ENCODE measurements at places on chromosomes 3 and 15. TPM values are rescaled to one million over a fixed set of nuclear protein-coding genes. Genes with fewer than 3 reads are reported as not detected.

BCHE gene
- polyA plus RNA-seq, result 8.2 TPM

RPL39L gene
- 19.5 TPM for polyA plus RNA-seq

SLC6A11 gene
- 0.12 TPM for polyA plus RNA-seq

KLHL6 gene
- 1.9 TPM for polyA plus RNA-seq

- DNase-seq, result no peak
Observed at GRCh38 chr3:170162630-170163029, 18.9 kb downstream of the PHC3 start.

DNA sequence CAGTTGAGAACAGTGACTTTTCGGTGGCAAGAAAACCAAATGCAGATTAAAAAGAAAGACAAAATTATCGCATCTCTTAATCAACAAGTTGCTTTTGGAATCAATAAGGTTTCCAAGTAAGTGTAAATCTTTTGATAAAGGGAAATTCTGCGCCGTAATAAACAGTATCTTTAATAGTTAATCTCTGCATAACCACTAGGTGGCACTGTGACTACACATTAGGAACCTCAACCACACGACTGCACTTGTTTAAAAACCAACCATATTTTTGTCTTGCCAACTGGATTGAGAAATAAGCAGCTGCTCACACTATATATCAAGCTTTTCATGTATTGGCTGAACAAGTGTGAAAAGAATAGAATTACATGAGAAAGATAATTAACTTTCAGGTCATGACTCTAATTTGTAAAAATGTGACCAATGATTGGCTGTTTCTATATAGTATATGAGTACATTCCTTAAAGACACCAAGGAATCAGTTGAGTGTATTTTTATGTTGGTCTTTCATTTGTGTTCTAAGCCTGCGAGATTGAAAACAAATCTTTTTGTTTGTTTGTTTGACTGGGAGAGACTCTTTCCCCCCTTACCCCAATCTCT is 72.7 kb downstream of the DZIP3 start:
- DNase-seq, result peak; percentile 44

DNA sequence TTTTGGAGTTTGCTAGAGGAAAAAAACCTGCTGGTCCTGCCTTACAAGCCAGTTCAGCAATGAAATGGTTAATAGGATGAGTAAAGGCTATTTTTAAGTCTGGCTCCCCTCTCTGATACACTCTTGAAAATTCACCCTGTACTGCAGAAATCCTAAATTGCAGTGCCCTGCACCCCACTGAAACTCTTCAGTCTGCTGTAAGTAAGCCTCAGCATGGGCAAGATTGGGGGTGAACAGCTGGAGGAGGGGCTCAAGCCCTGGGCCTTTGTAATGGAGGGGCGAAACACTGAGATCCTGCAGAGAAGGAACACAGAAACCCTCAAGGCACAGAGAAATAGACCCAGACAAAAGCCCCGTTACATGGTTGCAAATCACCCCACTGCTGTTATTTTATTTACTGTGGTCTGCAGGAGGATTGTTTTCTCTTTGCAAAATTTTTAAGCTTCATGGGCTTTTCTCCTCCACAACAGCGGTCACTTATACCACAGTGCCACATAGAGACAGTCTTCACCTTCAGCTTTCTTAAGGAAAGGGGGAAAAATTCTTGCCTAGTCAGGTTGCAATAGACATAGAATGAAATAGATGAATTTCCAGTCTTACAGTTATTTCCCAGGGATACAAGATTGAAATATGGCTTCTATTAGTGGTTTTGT is 45.0 kb downstream of the SOX2 start:
- DNase-seq, result no peak

- no peak for DNase-seq
Observed at GRCh38 chr15:83769411-83769999, 115.6 kb downstream of the ADAMTSL3 start.

DNA sequence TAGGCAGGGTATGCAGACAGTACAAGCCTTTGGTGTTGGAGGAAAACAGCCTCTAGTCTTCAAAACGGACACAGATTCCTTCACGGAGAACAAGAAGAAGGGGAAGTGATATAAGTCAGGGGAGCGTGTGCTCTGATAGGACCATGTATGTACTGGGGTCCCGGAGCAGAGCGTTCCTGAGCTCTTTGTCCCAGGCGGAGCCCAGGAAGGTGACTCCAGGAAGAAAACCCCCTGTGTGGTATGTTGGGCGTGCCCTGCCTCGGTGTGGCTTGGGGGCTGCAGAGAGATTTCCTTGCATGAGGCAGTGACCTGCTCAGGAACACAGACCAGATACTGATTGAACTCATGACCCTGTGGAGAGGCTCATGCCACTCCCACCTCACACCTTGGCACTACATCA is 21.7 kb downstream of the MELTF start:
- no peak for DNase-seq

DNA sequence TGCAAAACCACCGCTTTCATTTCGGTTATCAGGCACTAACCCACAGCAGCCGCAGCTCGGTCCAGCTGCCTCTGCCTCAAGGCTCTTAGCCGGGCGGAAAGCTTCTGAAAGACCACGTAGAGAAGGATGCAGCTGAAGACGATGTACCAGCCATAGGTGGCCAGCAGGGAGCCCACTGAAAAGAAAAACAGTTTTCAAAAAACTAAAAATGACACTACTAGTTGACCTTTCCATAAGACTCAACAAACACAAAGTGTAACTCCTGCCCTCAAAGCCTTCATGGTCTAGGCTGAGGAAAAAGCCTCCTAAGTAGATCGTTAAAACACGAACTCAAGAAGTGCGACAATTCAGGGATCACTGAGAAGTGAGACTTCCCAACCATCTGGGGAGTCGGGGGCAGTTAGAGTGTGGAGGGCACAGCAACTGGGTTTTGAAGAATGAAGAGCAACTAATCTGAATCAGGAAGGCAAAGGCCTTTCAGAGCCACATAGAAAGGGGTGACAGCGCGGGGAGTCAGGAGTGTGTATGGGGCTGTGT is 716 bp downstream of the SELENOS start:
- no peak for DNase-seq

- DNase-seq, result no peak
Observed at GRCh38 chr3:171615281-171615680, 155.1 kb upstream of the TNIK start.

GRCh38 chr15:80207887-80208286 is 44.1 kb downstream of the CTXND1 start:
- DNase-seq, result no peak

DNA sequence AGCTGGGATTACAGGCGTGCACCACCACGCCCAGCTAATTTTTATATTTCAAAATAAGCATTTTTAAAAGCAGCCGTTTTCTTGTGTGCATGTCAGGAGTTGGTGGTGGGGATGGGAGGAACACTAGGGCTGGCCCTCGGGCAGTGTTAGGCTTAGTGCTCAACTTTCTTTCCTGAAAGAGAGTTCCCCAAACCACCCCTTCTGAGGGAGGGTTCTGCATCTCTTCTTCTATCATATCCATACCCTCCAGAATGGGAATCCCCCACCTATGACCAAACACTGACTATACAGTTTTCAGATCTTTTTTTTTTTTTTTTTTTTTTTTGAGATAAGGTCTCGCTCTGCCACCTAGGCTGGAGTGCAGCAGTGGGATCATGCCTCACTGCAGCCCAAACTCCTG is 12.5 kb downstream of the PFKFB4 start:
- DNase-seq, result no peak

DNA sequence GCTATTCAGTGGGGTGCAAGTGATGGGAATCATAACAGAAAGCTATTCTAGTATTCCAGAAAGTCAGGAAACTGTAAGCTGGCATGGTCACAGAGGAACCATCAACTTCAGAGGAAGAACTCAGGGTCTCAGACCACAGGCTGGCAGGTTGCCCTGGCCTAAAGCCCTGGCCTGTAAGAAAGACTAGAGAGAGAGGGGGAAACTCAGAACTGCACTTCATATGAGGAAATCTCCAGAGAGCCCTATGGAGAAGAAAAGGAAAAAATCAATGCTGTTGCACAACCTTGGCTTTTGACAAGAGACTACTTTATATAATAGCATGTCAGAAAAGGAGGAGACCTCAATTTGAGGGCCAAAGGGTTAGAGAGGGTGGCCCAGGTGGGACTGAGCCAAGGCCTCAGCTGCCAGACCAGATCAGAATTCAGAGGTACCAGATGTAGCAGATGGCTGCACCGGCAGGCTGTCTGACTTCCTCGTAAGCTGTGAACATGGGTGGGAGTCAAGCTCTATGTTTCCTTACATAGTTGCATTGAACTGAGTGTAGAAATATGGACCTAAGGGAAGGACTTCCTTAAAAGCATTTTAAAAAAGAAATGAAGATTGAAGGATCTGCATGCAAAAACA is 333.8 kb downstream of the PDCD6IP start:
- no peak for DNase-seq

- no peak for DNase-seq
Observed at GRCh38 chr3:135801018-135801417, 164.5 kb upstream of the PPP2R3A start.

- no peak for DNase-seq
Observed at GRCh38 chr15:54197995-54198394, 219.8 kb downstream of the UNC13C start.

DNA sequence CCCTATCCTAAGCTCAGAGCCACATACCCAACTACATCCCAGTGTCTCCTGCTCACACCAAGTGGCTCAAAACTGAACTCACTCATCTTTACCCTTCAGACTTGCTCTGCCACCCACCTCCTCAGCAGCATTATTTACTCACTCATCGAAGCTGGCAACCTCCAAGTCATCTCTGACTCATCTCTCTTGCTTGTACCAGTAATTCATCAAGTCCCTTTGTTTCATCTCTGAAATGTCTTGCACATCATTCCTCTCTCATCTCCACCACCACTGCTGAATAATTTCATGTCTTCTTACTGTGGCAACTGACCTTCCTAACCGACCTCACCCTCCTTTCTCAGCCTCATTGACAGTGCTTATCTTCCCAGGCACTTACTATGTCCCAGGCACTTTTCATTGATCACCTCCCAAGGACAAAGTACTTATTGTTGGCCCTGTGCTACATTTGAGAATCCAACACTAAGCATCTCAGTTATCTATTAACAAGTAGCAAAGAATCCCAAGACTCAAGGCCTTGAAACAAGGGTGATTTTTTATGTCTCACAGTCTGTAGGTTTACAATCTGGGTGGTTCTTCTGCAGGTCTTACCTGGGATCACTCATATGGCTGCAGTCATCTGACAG is 82.0 kb downstream of the MRPL46 start:
- no peak for DNase-seq

DNA sequence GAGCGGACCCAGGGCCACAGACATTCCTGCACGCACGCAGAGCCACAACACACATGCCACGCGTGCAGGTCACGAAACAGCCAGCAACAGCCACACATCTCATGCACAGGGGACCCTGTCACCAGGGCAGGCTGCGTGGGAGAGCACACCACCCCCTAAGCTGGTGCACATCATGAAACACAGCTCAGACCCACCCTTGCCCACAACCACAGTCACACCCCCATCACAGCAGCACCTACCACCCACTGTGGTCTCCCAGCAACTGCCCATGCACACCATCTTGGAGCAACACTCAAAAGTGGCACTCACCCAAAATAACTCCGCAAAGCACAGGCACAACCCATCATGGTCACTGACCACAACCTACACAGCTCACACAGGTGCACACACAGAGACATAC is 75.7 kb downstream of the OCA2 start:
- no peak for DNase-seq

- no peak for DNase-seq
Observed at GRCh38 chr15:73334086-73334485, 34.7 kb downstream of the HCN4 start.

DNA sequence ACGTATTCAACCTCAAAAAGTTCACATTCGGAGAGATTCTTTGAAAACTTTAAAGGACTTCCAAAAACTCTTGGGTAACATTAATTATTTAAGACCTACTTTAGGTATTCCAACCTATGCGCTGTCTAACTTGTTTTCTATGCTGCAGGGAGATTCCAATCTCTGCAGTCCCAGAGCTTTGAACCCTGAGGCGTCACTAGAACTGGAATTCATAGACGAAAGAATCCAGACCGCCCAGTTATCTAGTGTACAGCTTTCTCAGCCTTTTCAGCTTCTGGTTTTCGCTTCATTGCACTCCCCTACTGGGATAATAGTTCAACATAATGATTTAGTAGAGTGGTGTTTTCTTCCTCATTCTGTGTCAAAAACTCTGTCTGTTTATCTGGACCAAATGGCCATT is 711.3 kb downstream of the ROBO1 start:
- DNase-seq, result no peak

DNA sequence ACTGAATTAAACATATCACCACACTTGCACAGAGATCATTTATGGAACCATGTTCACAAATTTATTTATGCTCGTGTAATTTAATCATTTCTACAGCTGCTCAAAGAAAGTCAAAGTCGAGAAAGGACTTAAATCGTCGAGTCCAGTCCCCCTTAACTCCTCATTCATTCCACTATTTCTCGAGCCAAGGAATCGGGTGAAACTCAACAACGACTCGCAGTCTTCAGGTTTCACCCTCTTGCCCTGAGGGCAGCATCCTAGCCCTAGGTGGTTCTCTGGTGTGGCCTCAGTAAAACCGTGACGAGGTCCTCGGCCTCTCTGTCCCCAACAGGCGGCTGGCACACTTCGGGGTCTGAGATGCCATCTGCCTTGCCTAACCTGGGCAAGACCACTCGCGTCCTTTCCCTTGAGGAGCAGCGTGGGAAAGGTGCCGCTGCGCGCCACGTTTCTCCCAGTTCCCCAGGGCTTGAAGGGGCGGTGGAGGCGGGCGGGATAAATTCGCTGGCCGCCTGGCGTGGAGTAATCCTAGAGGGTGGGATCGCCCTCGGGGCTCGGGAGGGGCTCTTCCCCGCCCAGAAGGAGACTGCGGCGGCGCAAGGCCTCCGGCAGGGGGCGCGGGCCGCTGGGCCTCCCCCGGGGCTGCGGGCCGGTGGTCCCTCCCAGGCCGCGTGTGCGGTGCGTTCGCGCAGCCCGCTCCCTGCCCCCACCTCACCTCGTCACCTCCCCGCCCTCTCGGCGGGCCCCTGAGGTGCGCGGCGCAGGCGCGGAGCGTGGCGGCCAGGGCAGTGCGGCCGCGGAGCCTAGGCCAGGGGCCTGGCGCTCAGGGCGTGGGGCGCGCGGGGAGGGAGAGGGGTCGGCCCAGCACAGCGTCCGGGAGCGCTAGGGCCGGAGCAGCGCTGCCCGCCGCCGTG is at the start of gene ZNF639:
Gene ZNF639 (plus strand): TSS at position 746 of the 911 bp plus-strand sequence. CDS start 5,263 bp downstream, outside the sequence.
- peak; percentile 77 for DNase-seq

DNA sequence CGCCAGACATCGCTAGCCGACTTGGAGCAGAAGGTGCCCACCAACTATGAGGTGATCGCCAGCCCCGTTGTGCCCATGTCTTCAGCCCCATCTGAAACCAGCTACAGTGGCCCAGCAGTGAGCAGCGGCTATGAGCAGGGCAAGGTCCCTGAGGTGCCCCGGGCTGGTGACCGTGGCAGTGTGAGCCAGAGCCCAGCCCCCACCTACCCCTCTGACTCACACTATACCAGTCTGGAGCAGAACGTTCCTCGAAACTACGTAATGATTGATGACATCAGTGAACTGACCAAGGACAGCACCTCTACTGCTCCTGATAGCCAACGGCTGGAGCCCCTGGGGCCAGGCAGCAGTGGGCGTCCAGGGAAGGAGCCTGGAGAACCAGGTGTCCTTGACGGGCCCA is 12.9 kb upstream of the APEH start:
- no peak for DNase-seq

DNA sequence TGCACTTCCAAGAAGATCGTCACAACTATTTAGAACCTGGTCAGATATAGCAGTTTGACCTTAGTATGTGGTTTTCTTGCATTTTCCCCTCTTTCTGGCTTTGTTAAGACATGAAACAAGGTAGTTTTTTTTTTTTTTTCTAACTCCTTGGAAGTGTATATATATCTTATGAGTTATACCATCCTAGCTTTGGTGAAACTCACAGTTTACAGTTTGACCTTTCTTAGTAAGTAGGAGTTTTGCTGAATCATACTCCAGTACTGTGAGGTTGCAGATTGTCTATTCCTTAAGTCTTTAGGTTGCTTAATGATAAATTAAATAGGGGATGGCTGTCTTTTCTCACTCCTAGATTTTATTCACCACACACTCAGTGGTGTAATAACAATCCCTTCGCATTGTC is 325.0 kb downstream of the RBMS3 start:
- DNase-seq, result no peak
